NB4 (cell line): ENCODE measurements at places on chromosomes 16 and 17.
A peak's percentile ranks its signal among the peaks of the same experiment; 100 is the strongest.

DNA sequence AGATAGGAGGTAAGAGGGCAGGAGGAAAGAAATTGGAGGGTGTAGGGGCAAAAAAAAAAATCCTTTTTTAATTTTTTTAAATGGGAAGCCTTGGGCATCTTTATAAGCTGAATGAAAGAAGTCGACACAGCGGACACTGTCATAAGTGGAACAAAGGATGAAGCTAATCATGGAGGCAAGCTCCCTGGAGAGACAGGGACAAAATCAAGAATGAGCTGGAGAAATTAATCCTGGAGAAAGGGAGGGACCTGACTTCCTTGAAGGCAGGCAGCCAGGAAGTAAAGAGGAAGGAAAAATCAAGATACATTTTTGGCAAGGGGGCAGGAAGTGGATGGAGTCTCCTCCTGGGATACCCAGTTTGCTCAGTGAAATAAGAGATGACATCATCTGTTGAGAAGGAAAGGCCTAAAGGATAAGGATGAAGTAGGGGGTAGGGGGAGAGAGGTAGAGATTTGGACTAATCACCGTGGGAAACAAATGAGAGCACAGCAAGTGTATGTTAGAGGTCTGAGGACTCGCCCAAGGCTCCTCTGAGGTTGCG lies 179.3 kb downstream of the SLC39A11 start:
- DNase-seq: no peak

- no peak for DNase-seq
Measured at GRCh38 chr16:82567175-82567574, 59.6 kb upstream of the CDH13 start.

GRCh38 chr17:12680407-12680897 lies 14.8 kb downstream of the MYOCD start:
- DNase-seq: no peak

DNA sequence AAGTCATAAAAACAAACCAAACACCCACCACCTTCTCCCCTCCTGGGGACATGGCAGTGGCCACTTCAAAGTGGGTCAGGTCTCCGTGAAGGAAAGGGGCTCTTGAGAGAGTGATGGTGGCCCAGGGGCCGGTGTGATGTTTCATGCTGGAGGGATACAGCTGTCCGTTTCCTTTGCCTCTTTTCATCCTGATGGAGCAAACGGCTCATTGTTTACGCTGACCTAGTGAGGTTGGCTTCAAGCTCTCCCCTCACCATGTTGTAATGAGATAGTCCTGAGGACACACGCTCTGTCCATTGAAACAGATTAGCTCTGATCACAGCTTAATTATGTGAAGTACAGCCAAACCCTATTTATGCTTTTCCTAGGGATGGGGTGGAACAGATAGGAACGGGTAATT lies 34.2 kb downstream of the CDH13 start:
- no peak for DNase-seq

DNA sequence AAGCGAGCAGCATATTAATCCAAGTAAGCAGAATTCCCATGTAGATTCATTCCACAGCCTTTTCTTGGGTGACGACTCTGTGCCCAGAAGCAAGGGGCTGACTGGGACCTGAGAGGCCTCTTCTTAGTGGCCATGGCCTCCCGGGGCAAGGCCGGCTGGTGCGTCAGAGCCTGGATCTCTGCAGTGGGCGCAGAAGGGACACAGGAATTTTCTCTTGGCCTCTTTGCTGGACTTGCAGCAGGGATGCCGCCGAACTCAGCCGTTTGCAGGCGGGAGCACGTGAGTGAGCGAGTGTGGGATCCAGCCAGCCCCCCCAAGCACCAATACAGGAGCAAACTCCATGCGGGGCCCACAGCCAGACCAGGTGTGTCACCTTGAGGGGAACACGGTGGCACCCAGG lies 151.8 kb downstream of the RPTOR start:
- DNase-seq: no peak

GRCh38 chr17:77872199-77872598 lies 86.3 kb upstream of the TNRC6C start:
- DNase-seq: no peak

GRCh38 chr17:8965394-8966168 lies at the start of gene PIK3R5:
Gene PIK3R5 (minus strand): TSS chr17:8965707. CDS start chr17:8911494, 54,213 bp downstream.
- DNase-seq: peak; percentile 74

DNA sequence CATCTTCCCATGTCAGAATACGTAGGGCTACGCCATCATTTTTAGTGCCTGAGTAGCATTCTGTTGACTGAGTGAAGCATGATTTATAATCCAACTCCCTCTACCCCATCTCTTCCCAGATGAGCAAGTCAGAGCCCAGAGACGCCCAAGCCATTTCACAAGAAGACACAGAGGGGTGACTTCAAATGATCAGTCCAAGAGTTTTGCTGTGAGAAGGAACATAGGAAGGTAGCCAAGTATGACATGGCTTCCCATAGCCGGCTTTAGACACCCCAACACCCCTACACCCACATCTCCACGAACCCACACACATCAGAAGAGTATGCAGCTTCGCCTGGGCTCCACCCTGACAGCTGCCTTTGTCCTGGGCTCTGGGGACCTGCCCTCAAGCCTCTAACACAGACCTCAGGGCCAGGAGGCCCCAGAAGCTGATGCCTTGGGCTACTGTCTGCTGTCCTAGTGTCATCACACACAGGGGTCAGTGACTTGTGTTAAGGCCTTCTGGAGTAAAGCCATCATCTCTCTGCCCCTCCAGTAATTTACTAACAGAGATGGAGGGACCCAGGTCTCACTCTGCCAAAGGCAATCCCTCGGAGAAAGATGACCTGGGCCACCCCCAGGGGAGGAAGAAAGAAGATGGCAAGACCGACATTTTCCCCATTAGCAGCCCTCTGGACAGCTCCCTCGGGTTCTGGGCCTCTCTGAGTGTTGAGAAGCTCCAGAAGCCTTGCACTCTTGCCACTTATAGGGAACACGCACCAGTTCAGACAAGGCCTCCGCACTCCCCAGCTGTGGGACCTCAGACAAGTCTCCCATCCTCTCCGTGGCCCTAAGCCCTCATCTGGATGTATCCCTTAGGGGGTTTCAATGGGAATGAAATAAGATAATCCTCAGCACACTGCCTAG lies 38.7 kb upstream of the MRPS23 start:
- no peak for DNase-seq

DNA sequence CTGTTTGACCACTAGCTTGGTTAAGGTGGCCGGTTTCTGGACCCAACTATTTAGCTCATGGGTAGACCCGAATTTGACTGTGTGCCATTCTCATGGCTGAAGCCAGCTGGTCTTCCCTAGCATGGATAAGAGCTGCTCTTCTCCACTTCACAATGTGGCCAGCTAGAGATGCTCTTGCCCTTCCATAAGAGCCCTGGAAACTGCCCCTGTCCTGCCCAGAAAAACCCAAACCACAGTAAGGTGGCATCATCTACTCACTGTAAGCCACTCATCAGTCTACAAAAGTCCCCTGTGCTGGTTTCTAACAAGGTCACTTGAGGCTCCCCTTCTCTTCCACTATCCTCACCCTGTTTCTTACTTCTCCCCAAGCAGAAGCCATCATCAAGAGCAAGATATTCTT lies 165.1 kb downstream of the HS3ST2 start:
- no peak for DNase-seq

DNA sequence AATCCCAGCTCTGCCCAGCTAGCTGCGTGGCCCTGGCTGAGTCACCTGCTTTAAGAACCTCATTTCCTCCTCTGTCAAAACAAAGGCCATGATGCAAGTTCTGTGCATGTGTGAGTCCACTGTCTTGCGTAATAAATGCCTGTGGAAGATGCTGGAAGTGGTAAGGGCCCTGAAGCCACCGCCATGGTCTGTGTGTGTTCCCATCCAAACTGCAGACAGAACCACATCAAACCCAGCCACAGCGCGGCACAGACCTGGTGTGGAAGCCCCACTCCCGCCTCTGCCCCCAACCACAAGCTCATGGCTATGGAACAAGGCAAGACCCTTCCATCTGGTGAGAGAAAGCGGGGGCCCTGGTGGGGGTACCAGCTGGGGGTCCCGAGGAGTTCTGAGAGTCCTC lies 26.0 kb downstream of the NECAB2 start:
- peak; percentile 90 for DNase-seq

DNA sequence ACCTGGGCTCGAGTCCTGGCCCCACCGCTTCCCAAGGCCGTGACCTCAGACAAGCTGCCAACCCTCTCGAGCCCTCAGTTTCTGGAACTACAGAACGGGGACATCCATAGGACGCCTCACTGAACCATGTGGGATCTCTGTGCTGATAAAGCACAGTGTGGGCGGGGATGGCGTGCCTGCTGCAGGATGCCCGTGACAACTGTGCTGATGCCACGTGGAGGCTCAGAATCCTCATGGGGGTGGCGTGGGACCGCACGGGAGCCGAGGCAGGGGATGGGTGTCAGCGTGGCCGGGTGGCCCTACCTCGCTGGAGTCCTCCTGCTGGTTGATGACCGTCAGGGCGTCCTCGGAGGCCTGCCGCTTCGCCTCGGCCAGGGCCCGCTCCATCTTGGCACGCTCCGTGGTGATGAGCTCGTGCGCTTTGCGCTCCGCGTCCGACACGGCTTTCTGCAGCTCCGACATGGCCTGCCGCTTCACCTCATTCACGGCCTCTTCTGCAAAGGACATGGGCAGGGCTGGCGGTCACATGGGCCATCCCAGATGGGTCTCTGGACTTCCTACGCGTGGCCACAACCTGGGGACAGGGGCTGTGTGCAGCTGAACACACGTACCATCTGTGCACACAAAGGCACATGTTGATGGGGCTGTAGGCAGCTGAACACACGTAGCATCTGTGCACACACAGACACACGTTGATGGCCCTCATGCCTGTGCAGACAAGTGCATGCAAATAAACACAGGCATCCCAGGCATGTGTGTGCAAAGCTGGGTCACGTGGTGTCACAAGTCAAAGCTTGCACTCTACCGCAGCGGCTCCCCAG lies 12.7 kb upstream of the PABPN1L start:
- DNase-seq: no peak

DNA sequence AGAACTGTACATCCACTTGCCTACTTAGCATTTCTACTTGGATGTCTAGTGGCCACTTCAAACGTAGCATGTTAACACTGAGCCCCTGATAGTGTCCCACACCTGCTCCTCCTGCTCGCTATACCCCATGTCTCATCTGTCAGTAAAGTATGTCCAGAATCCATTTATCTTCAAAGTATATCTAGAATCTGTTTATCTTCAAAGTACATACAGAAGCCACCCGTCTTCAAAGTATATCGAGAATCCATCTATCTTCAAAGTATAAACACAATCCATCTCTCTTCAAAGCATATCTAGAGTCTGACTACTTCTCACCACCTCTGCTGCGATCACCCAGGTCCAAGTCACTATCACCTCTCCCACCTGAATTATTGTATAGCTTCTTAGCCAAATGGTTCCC lies 43.8 kb downstream of the MYO1D start:
- no peak for DNase-seq

DNA sequence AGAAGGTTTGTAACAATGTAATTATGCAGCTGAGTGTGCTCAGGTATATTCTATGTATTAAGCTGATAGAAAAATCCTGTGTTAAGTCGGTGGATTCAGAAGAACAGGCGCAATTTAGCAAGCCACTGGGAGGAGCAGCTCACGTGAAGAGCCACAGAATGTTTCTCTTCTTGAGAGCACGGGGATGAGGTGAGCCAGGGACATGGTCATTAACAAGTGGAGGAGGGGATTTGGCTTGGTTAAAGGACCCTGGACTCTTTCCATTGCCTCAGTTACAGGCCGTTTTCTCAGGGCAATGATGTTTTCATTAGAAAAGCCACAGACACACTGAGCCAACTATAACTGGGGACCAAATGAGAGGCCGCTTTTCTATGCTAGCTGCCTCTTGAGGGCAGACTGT lies 178.7 kb downstream of the SNX29 start:
- no peak for DNase-seq

- peak; percentile 22 for DNase-seq
Measured at GRCh38 chr17:1060991-1061390, 64.1 kb downstream of the TIMM22 start.

GRCh38 chr16:50303605-50304466 lies 37.5 kb downstream of the ADCY7 start:
- DNase-seq: peak; percentile 99

GRCh38 chr17:59028328-59028727 lies 78.4 kb downstream of the TRIM37 start:
- no peak for DNase-seq

DNA sequence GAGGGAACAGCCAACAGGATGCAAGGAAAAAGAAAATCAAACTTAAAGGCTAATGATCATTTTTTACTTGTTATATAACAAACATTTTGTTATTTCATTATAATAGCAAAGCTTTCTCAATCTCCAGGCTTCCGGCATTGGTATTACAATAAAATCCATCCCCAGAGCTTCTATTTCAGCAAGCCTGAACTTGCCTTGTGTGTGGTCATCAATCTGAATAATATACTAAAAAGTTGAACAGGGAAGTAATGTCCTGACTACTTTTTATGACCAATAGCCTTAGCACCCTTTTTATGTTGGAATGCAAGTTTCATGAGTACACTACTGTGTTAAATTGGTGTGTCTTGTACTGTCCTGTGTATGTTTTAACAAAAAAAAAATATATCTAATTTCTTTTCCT lies 27.1 kb upstream of the VWA3A start:
- DNase-seq: no peak

GRCh38 chr17:50132104-50132794 lies 2.3 kb upstream of the SAMD14 start:
- DNase-seq: no peak

DNA sequence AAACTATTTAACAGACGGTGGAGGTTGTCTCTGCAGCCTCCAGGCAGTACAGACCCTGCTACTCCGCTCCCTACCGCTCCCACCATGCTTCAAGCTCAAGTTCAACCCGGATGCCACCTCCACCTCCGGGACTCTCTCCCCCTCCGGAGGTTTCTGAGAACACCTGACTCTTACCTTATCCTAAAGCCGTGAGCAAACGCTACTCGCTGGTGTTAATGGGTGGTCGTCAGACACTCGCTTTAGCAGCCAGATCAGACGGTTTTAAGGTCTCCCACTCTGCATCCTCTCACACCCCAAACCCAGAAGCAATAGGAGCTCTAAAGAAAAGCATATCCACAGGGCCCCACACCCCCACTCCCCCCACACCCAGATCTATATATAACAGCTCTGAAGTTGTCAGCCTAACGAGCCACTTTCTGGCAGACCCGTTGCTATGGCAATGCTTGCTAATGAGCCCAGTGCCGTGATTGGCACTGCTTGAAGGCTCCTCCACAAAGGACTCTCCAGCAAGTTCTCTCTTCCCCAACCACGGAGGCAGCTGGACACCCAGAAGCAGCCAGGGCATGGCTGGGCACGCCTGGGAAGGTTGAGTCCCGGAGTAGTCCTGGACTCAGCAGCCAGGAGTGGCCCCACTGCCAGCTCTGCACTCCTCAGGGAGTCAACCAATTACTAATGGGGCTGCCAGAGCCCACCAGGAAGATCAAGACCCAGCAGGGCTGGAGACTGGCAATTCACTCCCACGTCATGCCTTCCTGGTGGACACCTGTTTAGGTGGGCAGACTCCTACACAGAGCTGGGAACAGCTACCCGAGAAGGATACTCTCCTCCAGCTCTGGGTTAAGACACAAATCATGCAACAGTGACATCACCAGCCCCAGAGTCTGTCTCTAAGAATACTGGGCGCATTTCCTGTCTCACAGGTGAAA lies 121.2 kb upstream of the RCVRN start:
- DNase-seq: no peak
